ENCODE measurements at places on chromosomes 7 and 10. TPM values are rescaled to one million over a fixed set of nuclear protein-coding genes. Genes with fewer than 3 reads are reported as not detected.
A peak's percentile ranks its signal among the peaks of the same experiment; 100 is the strongest.

Gene RBP4
- total RNA-seq, result 58.0 TPM

Gene NODAL
- total RNA-seq, result not detected

Gene CTAGE6
- total RNA-seq, result not detected

Gene MARCHF5
- total RNA-seq, result 5.5 TPM

Gene LRRC18
- total RNA-seq, result not detected

Gene OR6B1
- total RNA-seq, result not detected

Gene POM121
- total RNA-seq, result 39.8 TPM

Gene ENKUR
- total RNA-seq, result not detected

Gene DYDC2
- total RNA-seq, result not detected

Gene SAMD9
- total RNA-seq, result 5.6 TPM

Gene OR2A1
- total RNA-seq, result not detected

Gene COL13A1
- 8.0 TPM for total RNA-seq

Gene SPACDR
- total RNA-seq, result not detected

Gene TMEM270
- total RNA-seq, result not detected

Gene SYNPO2L
- not detected for total RNA-seq

Gene CFAP69
- total RNA-seq, result 0.85 TPM

- DNase-seq, result no peak
Measured at GRCh38 chr7:130481898-130482297, 10.0 kb upstream of the MEST start.

GRCh38 chr10:112813866-112814591, 136.0 kb upstream of the TCF7L2 start:
- no peak for DNase-seq

- no peak for DNase-seq
Measured at GRCh38 chr7:28112012-28112411, 68.6 kb downstream of the JAZF1 start.

DNA sequence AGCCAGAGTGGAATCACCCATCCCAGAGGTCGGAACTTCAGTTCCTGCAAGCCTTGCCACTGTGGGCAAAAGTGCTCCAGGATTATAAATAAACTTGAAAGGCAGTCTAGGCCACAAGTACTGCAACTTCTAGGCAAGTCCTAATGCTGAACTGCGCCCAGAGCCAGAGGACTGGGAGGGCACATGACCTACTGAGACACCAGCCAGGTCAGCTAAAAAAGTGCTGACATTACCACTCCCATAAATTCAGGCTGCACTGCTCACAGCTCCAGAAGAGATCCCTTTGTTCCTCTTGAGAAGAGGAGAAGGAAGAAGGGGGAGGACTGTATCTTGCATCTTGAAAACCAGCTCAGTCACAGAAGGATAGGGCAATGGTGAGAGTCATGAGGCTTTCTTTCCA, 1084.1 kb upstream of the PHF14 start:
- no peak for DNase-seq

DNA sequence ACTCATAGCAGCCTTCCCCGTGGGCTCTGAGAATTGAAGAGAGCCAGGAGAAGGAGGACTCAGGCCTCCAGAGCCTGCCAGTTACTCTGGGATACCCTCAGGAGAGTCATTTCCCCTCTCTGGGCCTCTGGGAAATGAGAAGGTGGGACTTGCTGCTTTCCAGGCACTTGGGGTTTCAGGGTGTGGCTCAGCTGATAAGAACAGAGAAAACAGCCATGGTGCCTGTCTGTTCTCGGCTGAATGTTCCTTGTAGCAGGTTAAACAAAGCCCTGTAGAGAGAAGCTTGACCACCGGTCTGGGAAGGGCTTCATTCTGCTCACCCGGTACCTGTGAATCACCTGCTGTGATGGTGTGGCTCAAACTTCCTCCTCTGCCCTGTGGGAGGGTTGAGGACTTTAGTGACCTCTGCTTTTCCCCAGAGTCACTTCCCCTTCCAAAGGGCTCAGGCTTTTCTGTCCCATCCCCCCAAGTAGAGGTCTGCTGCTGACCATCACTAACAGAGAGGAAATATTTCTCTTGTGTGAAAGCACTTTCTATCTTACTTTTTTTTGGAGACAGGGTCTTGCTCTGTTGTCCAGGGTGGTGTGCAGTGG, 212.4 kb upstream of the GALNT17 start:
- DNase-seq, result no peak

- DNase-seq, result no peak
Measured at GRCh38 chr7:15801041-15801440, 114.6 kb upstream of the MEOX2 start.

DNA sequence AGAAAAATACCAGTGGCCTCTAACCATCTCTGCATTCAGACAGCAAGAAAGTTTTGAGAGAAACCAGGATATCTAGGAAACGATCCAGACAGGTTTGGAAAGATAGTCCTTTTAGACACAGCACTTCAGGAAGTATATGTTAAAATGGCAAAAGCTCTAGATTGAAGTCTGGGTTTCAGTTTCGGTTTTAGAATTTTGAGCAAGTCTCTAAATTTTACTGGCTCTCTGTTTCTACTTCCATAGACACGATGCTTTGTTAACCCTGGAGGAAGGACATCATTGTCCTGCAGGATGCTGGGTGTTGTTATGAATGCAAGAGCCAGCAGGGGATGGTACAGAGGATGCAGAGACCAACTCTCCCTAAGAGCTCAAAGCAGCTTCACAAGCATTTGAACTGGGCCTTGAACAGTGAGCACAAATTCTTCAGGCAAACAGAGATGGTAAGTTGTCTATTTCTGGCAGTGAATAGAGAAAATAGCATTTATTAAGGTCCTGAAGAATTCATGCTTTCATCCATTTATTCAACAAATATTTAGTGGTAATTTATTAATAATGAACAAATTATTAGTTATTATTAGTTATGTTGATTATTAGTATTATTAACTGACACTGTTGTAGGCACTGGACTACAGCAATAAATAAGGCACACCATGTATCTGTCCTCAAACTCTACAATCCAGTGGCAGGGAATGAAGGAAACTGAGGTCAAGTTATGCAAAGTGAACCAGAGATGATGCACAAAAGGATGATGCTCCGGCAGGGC, 152.7 kb upstream of the NRP1 start:
- DNase-seq, result no peak

- no peak for DNase-seq
Measured at GRCh38 chr10:125868372-125868975, 12.6 kb downstream of the DHX32 start.

DNA sequence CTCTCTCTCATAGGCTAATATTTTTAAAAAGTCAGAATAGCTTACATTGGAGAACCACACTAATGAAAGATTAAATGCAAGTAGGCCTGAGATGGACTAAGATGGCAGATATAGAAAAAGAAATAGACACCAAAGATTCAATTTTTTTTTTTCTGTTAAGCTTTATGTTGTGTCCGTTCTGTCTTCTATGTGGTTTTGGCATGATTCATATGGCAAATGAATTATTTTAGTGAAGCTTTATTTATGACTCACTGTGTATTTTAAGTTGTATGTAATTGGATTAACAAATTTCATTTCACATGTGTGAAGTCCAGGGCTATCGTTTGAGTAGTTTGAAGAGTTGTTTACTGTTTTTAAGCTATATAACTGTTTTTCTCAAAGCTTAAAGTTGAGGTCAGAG, 214.8 kb downstream of the CAMK1D start:
- DNase-seq, result no peak

DNA sequence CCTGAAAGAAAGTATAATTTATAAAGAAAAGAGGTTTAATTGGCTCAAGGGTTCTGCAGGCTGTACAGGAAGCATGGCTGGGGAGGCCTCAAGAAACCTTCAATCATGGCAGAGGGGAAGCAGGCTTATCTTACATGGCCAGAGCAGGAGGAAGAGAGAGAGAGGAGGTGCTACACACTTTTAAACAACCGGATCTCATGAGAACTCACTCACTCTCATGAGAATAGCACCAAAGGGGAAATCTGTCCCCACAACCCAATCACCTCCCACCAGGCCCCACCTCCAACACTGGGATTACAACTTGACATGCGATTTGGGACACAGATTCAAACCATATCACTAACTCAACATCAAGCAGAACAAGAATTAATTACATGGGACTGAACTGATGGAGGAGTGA, 6.9 kb upstream of the ZNF485 start:
- DNase-seq, result no peak

DNA sequence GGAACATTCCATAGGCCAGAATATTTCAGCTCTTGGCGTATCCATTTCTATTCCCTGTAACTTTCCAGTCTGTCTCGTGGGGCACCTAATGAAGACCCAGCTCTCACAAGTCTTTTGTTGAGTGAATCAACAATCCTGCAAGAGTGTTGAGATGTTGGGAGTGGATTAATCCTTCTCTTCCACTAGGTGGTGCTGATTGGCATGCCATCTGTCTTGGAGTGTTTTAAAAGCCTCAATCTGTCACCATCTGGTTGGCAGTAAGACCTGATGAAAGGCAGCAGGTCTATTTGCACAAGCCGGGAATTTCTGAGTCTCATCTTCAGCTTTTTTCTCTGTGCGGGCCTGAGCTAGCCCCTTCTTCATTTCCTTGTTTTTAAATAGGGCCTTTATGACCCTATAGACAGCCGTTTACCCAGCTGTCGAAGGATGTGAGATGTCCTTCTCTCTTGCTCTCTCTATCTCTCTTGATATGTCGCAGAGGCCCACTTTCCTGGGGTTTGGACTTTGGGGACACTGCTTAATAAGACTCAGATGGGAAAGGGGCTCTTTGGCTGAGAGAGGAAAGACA, 180.5 kb downstream of the ZNF365 start:
- no peak for DNase-seq

DNA sequence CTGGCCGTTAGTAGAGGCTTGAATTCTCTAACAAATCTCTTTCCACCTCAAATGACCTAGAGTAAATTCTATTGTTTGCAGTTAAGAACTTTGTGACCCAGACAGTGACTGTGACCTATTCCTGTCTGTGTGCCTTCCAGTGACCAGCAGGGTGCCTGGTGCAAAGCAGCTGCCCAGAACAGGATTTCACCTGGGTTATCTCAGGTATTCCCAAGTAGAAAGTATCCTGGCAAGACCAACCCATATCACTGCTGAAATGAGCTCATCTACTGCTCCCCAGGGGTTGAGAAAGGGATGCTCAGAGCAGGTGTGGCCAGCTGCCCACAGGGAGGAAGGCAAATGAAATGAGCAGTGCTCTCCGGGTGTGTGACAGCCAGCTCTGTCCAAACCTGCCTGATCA, 2.1 kb upstream of the MSMB start:
- no peak for DNase-seq

- DNase-seq, result peak; percentile 71
Measured at GRCh38 chr10:125011926-125012705, 70.2 kb downstream of the ZRANB1 start.

DNA sequence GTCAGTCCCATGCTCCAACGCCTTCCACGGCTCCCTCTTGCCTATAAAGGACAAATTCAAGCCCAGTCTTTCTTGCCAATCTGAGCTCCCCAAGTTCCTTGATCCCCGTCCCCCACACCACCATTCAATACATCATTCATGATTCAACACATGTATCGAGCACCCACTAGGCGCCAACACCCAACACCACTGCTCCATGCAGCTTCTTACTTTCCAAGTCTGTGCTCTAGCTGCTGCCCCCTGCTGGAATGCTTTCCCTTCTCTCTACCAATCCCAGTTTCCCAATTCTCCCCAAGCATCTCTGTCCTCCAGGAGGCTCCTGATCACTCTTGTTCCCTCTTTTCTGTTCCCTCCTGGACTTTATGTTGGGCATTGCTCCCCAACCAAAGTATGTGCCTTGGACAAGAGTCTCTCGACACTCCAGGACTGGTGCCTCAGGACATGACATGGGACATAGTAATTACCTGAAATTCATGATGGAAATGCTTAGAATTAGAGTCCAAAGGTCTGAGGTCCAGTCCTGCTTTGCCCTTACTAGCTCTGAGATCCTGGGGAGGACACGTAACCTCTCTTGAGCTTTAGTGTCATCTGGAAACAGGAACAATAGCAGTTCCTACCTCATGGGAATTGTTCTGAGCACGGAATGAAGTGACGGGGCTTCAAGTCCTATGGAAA, 172.7 kb downstream of the NEURL1 start:
- DNase-seq, result no peak

DNA sequence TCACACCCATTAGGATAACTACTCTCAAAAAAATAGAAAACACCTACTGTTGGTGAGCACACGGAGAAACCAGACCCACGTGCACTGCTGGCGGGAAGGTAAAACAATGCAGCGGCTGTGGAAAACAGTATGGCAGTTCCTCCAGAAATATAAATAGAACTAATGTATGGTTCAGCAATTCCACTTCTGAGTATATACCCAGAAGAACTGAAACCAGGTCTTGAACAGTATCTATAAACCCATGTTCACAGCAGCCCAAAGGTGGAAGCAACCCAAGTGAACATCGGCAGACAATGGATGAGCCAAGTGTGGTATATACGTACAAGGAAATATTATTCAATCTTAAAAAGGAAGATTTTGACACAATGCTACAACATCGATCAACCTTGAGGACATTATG, 164.7 kb downstream of the ZMYND11 start:
- no peak for DNase-seq

DNA sequence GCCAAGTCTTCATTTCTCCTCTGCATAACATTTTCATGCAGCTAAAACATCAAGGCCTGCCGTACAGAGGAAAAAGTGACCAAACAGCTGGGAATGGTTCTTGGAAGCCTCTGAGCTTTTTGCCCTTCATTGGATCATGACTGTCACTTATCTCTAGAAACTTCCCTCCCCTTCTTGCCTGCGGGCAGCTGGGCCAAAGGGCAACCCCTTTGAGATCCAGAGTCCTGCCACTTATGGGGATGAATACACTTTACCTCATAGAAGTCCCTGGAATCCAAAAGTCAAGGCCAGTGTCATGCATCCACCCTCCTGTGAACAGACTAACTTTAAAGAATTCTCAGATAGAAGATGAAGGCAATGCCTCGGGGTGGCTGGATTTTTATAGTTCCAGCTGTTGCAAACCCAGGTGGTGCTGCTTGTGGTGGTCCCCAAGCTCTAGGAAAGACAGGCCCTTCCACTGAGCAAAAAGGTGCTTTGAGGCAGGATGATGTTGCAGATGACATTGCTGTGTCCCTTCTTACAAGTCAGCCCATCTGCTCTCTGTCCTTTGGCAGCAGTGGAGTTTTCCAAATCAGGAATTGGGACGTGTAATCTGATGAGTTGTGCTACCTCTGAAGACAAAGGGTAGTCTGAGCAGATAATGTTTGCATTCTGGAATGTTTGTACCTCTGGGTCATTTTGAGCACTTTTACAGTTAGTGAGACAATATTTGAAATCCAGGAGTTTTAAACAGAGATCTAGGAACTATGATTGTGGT, 64.2 kb downstream of the LRMDA start:
- no peak for DNase-seq

GRCh38 chr7:10156972-10157371, 816.7 kb upstream of the PHF14 start:
- no peak for DNase-seq

- no peak for DNase-seq
Measured at GRCh38 chr7:90309872-90310271, 11.2 kb downstream of the FAM237B start.

- no peak for DNase-seq
Measured at GRCh38 chr10:99875473-99875872, 93.0 kb downstream of the ABCC2 start.

GRCh38 chr7:6012355-6013104, 3.5 kb downstream of the AIMP2 start:
- DNase-seq, result no peak

GRCh38 chr10:67698164-67698563, 2.2 kb upstream of the CTNNA3 start:
- no peak for DNase-seq

- no peak for DNase-seq
Measured at GRCh38 chr10:71471957-71472365, 75.2 kb downstream of the CDH23 start.

- DNase-seq, result no peak
Measured at GRCh38 chr7:20307901-20308300, 22.8 kb upstream of the ITGB8 start.

Measured in ascending aorta (tissue), 2 donors.